ENCODE measurements at places on chromosomes 7 and 10.

GRCh38 chr10:621981-622740 lies 67.3 kb downstream of the DIP2C start:
- DNase-seq: no peak

DNA sequence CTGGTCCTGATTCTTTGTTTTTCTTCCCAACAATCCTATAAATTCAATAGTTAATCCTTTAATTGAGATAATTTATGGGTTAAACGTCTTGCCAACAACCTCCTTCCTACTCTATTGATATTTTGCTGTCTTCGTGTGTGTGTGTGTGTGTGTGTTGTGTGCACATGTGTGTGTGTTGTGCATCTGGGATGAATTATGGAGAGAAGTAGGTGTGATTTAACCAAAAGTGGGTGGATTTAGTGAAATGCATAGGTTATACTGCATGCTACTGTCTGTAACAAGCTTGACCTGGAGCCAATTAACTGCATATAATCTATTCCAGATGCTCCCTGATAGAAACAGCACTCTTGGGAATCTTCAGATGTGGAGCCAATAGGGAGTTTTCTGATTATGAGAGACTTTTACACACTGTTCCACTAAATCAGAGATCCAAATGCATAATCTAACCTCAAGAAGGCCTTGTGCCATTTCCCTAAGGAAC lies 61.2 kb downstream of the SEMA3D start:
- DNase-seq: no peak

GRCh38 chr10:77068272-77068671 lies 569.3 kb downstream of the KCNMA1 start:
- DNase-seq: no peak

GRCh38 chr10:88374392-88375175 lies 208.5 kb downstream of the RNLS start:
- DNase-seq: no peak

GRCh38 chr7:106770191-106770590 lies 94.9 kb upstream of the PIK3CG start:
- DNase-seq: no peak

DNA sequence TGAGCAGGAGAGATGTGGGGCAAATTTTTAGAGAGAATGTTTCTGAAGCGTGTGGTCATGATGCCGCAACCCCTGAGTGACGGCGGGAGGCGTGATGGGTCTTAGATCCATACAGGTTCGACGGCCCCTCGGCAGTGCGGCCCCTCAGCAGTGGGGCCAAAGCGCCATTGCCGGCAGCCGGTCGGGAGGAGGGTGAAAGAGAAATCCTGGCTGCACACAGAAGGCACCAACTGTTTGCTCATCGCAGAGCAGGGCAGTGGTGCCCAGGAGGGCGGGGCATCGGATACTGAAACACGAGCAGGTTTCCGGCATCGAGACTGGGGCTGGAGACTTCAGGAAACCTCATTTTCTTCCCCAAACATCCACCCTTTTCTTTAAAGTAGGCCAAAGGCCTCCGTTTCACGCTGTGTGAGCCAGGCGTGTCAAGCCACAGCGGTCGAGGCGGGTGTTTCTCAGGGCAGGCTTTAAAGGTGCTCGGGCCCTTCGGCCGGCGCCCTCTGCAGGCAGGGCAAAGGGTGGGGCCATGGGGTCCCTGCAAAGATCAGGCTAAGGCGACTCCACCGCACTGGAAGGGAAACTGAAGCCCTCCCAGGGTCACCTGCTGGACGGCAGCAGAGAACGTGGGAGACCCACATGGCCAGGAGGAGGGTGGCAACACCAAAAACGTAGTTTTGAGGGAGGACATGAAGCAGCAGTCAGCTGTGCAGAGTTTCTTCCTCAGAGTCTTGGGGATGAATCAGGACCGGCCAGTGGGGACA lies 42.0 kb upstream of the PPP2R2D start:
- DNase-seq: no peak

- peak; percentile 6 for DNase-seq
These were observed 16.1 kb upstream of the LAMB4 start for GRCh38 chr7:108146070-108146842.

DNA sequence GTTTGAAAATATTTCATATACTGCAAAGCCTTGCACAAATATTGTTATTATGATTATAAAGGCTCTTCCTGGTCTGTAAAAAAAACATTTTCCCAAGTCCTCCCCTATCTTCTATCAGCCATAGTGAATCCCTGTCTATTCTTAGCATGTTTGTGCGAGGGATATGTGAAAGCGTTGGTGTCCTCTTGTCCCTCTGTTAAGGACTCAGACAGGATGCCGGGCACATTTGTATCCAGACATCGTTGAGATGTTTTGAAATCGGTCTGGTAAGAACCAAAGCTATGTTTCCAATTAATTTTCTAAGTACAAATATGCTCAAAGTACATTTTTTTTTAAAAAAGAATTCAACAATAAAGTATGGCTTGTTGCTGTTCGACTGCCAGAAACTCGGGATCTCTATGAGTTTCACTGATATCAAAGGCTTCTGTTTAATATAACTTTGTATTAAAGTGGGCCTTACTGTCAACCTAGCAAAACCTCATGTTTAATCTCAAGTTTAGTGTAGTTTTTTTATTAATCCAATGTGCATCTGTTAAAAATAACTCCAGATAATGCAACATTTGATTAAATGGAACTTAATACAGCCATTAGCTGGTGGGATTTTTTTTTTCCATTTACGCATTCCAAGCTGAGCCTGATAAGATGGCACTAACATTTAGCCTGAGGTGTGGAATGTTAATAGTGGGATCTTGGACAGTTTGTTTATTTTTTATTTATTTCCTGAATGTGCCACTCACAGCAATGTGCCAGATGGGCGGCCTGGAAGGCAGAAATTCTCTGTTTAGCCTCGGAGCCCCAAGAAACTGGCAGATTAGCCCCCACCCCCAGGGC lies 754.3 kb downstream of the LRMDA start:
- DNase-seq: no peak

GRCh38 chr7:36058020-36058592 lies 94.9 kb upstream of the EEPD1 start:
- no peak for DNase-seq

GRCh38 chr7:103805346-103805745 lies 184.1 kb downstream of the RELN start:
- DNase-seq: no peak

DNA sequence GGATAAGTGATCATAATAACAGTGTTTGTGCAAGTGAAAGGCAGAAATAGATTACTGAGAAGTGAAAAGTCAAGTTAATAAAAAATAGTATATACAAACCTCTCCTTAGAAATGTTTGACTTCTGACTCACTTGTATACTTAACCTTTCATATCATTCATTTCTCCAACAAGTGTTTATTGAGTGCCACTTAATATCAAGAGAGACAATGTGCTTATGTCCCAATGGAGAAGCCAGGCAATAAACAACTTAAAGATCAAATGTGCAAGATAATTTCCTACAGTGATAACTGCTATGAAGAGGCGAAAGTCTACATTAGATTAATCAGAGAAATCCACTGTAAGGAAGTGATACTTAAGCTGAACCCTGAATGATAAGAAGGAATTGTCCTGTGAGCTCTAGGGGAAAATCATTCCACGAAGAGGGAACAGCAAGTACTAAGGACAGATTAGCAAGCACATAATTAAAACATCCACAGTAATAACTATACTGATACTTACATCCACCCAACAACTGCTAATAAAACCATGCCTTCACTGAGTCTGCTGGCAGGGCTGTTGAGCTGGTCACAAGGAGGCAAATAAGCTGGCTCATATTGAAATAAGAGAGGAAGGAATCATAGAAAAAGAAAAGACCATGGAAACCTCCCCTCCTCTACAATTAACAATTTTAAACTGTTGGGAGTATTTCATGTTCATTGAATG lies 203.5 kb downstream of the CTNNA3 start:
- no peak for DNase-seq

DNA sequence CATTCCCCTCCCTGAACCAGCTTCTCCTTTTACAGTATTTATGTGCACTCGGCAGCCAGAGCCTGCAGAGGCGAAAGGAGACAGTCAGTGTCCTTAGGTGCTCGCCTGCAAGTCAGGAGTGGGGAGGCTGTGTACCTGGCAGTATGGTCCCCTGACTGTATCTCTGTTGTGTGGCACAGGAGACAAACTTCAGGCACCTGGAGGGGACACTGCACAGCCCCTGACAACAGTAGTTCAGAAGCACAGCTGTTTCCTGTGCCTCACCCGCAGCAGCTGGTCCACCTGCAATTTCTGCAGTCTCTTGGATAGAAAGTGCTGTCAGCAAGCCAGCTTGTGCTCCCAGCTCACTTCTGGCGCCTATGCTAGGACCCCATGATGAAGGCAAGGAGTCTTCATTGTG lies 73.4 kb upstream of the LAMB4 start:
- DNase-seq: no peak

- DNase-seq: no peak
These were observed 650.3 kb downstream of the PHTF2 start for GRCh38 chr7:78448911-78449310.

DNA sequence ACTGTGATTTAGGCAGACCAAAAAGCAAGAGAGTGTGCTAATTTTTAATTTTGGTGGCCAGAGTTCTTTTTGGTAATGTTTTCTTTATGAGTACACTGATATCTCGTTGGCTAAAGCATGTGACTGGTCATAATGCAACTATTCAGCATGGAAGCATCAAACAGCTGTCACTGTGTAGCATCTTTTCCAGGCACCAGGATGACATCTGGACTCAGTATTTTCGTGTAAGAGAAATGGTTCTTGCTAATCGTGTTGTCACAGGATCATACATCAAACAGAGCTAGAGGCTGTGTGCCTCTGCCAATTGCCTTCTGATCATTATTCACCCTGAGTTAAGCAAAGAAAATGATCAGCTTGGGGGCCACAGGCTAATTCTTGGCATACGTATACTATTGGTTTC lies 118.9 kb downstream of the SND1 start:
- DNase-seq: no peak

DNA sequence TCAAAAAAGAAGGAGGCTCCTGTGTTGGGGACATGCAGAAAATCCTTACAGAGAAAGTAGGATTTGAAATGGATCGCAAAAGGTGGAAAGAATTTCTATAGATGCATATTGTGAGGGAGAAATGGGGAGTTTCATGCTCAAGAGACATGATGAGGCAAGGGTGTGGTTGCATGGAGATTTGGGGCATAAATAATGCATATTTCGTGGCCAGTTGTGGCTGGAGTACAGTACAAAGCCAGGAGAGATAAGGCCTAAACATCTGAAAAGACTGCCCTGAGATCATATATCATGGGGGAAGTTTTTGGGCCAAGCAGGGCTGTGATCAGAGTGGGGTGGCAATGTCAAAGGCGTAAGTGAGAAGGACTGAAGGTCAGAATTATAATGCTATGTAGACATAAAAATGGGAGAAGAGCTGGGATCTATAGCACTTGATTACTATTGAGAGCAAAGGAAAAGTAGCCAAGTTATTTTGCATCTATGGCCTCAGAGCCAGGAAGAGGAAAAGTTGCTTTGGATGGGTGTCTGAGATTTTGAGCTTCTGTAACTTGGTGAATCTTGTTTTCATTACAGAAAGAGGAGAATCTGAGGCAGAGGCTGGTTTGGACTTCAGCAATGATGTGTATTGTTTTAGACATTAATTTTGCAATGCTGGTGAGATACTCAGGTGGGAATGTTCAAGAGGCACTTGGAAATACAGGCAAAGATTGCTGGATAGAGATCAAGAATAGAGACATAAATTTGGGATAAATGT lies 166.6 kb downstream of the INHBA start:
- no peak for DNase-seq
